Stomach (tissue), 19 donors: ENCODE measurements at places on chromosomes 6 and 20. TPM values are rescaled to one million over a fixed set of nuclear protein-coding genes. Genes with fewer than 3 reads are reported as not detected.

KCNK15 gene
- 0.46 TPM for polyA plus RNA-seq

NFYA gene
- polyA plus RNA-seq = 5.0 TPM

NR2E1 gene
- not detected for polyA plus RNA-seq

KHDRBS2 gene
- not detected for polyA plus RNA-seq

LTB gene
- 4.2 TPM for polyA plus RNA-seq

WFDC12 gene
- polyA plus RNA-seq = not detected

MMUT gene
- polyA plus RNA-seq = 17.6 TPM

B3GAT2 gene
- polyA plus RNA-seq = 0.06 TPM

DSP gene
- polyA plus RNA-seq = 15.6 TPM

RAET1G gene
- not detected for polyA plus RNA-seq

SLC22A1 gene
- not detected for polyA plus RNA-seq

C6orf132 gene
- polyA plus RNA-seq = 99.2 TPM

PSORS1C2 gene
- not detected for polyA plus RNA-seq

FAM209B gene
- 0.78 TPM for polyA plus RNA-seq

DCDC2 gene
- 0.15 TPM for polyA plus RNA-seq

CLPSL2 gene
- not detected for polyA plus RNA-seq

HLA-DRA gene
- polyA plus RNA-seq = 95.8 TPM

CST3 gene
- 410 TPM for polyA plus RNA-seq

EIF2S2 gene
- 56.5 TPM for polyA plus RNA-seq

MATN4 gene
- 0.25 TPM for polyA plus RNA-seq

PDSS2 gene
- 9.8 TPM for polyA plus RNA-seq
